SJSA1 (cell line): ENCODE measurements at places on chromosomes 1 and 21. TPM values are rescaled to one million over a fixed set of nuclear protein-coding genes. Genes with fewer than 3 reads are reported as not detected.

ZNHIT6 gene
- total RNA-seq, result 13.8 and 15.2 TPM in 2 replicates

KRTAP13-2 gene
- total RNA-seq, result not detected in 2 replicates

GRCh38 chr1:77413541-77414335, 131.9 kb downstream of the AK5 start:
- no peak for DNase-seq

- no peak for DNase-seq
Observed at GRCh38 chr1:59263111-59263510, 33.8 kb upstream of the FGGY start.

DNA sequence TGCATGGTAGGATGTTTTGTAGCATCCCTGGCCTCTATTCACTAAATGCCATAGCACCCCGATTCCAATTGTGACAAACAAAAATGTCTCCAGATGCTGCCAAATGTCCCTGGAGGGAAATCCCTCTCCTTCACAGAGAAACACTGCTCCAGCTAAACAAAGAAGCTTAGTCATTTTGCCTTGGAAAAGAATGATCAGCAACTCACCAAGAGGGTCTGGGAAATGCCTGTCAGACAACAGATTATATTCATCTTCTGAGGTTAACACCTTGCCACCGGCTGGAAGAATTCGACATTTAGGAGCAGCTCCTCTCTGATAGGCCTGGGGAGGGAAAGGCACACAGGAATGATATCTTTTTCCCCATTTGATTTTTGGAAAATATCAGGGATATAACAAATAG, 84.4 kb downstream of the NIBAN1 start:
- DNase-seq, result no peak

DNA sequence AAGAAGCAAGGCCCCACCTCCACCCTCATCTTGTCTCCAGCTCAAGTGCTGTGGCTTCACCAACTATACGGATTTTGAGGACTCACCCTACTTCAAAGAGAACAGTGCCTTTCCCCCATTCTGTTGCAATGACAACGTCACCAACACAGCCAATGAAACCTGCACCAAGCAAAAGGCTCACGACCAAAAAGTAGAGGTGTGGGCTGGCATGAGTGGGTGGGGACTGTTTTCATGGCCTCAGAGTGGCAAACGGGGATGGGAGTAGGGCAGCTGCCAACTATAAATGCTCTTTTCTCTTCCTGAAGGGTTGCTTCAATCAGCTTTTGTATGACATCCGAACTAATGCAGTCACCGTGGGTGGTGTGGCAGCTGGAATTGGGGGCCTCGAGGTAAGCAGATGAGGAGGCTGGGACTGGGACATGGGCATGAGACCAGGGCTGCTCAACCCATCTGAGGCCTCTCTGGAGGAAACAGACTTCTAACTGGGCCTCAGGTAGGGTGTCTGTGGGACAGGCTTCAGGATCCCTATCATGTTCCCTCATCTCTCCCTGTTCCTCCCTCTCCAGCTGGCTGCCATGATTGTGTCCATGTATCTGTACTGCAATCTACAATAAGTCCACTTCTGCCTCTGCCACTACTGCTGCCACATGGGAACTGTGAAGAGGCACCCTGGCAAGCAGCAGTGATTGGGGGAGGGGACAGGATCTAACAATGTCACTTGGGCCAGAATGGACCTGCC, 8.8 kb upstream of the P3R3URF start:
- no peak for DNase-seq
